HFFc6 (cell line): ENCODE measurements at places on chromosomes 7 and 10. TPM values are rescaled to one million over a fixed set of nuclear protein-coding genes. Genes with fewer than 3 reads are reported as not detected.

- no peak overlapping the region for H3K27ac ChIP-seq
- no peaks in the 10 kb centered on the region for H3K4me1 ChIP-seq
- H3K4me3 ChIP-seq = no peak overlapping the region
- DNase-seq = no peak
- H3K27me3 ChIP-seq = peaks cover 4% of the 10 kb centered on the region; the same call in 1 of the 2 replicates
Observed at GRCh38 chr10:30036341-30036740, 23.0 kb downstream of the JCAD start.

GRCh38 chr10:126433351-126433750 is 45.1 kb upstream of the ADAM12 start:
- H3K27ac ChIP-seq = no peak overlapping the region
- DNase-seq = no peak
- H3K36me3 ChIP-seq = no peaks in the 10 kb centered on the region

- no peak for DNase-seq
- no peaks in the 10 kb centered on the region for H3K4me1 ChIP-seq
- H3K27ac ChIP-seq = no peak overlapping the region
- H3K27me3 ChIP-seq = no peaks in the 10 kb centered on the region
- H3K4me3 ChIP-seq = no peak overlapping the region
- no peaks in the 10 kb centered on the region for H3K36me3 ChIP-seq
Observed at GRCh38 chr7:15219758-15220157, 317.2 kb upstream of the DGKB start.

- peaks cover 27% of the 10 kb centered on the region for H3K4me1 ChIP-seq
- peaks cover 2% of the 10 kb centered on the region for H3K27me3 ChIP-seq
Observed at GRCh38 chr10:60281792-60282353, 107.8 kb downstream of the ANK3 start.

Gene MYO3A
- total RNA-seq = not detected in 3 replicates

- peaks cover 11% of the 10 kb centered on the region for H3K4me1 ChIP-seq
- no peaks in the 10 kb centered on the region for H3K27me3 ChIP-seq
- no peak for DNase-seq
- 0 out of 2 replicates have a peak, but pooled peaks cover 5% of the 10 kb centered on the region for H3K36me3 ChIP-seq
- H3K27ac ChIP-seq = no peak overlapping the region
- no peak overlapping the region for H3K4me3 ChIP-seq
Observed at GRCh38 chr7:78165854-78166253, 367.3 kb downstream of the PHTF2 start.

- no peak overlapping the region for H3K4me3 ChIP-seq
- no peaks in the 10 kb centered on the region for H3K27me3 ChIP-seq
- H3K27ac ChIP-seq = no peak overlapping the region
- no peak for DNase-seq
- peaks cover 21% of the 10 kb centered on the region for H3K4me1 ChIP-seq
- no peaks in the 10 kb centered on the region; the same call in 1 of the 2 replicates for H3K36me3 ChIP-seq
Observed at GRCh38 chr10:1037098-1037497, 11.4 kb upstream of the IDI2 start.
